Bronchus fibroblast of lung (primary cell): ENCODE measurements at places on chromosomes 1 and 21. TPM values are rescaled to one million over a fixed set of nuclear protein-coding genes. Genes with fewer than 3 reads are reported as not detected.

Gene FAM177B
- total RNA-seq: not detected in 2 replicates

Gene FAM151A
- total RNA-seq: not detected in 2 replicates

Gene TNFAIP8L2
- not detected in 2 replicates for total RNA-seq

Gene HRNR
- not detected in 2 replicates for total RNA-seq

Gene TAL1
- not detected in 2 replicates for total RNA-seq
